ENCODE measurements at places on chromosomes 2 and 18. TPM values are rescaled to one million over a fixed set of nuclear protein-coding genes. Genes with fewer than 3 reads are reported as not detected.

The GPR17 gene
- polyA plus RNA-seq: 0.09 TPM

The CXCR4 gene
- 1.1 TPM for polyA plus RNA-seq

The ANKRD30BL gene
- polyA plus RNA-seq: not detected

DNA sequence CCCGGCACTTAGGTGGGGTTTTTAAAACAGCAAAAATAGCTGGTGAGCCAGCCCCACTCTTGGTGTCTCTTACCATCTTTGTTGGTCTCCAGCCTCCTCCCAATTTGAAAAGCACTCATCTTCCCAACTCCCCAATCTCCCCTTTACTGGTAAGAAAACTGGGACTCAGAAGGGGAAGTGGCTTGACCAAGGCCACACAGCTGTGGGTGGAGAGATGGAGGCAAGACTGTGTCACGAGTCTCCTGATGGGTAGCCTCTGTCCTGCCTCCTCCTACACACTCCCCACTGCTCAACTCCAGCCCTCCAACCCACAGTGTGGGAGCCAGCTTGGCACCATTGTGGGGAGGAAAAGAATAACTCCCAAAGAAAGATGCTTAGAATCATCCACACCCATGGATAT, 140.4 kb downstream of the SMAD2 start:
- H3K27ac ChIP-seq: no peak overlapping the region
- no peak overlapping the region for H3K4me3 ChIP-seq
- H3K36me3 ChIP-seq: no peaks in the 10 kb centered on the region
- no peak for DNase-seq
- H3K27me3 ChIP-seq: no peaks in the 10 kb centered on the region
- peaks cover 5% of the 10 kb centered on the region for H3K4me1 ChIP-seq

GRCh38 chr2:172083628-172084394, 1.5 kb upstream of the DLX1 start:
- H3K27me3 ChIP-seq: peaks cover 100% of the 10 kb centered on the region
- H3K36me3 ChIP-seq: no peaks in the 10 kb centered on the region
- DNase-seq: no peak
- H3K4me3 ChIP-seq: no peak overlapping the region
- no peak overlapping the region for H3K27ac ChIP-seq

DNA sequence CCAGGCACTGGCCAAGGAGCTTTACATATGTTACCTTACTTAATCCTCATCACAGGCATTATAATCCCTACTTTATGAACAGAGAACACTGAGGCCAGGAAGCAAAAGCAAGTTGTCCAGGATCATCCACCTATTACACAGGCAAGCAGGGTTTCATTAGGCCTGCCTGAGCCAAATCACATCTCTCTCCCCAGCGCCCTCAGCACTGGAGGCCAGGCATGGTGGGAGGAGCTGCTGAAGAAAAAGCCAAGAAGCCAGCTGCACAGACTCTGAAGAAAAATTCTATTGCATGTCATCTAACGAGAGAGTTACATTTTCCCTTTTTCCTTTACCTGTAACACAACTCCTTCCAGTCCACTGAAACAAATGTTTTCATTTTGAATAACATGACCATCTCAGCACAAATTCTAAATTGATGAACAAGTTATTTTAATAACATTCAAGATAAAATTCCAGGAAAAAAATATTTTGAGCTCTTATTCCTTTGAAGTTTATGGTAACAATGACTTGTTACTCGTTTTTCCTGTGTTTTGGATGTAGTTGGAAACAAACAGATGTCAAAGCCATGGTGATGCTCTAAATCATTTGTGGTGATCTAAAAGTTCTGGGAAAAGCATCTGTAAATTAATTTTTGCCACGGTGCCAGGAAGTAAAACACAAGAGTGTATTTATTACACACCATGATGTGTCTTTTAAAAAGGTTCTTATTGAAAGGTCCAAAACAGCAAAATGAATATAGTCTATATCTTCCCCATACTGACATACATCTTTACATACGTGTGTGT, 139.0 kb upstream of the ITGB6 start:
- H3K27me3 ChIP-seq: no peaks in the 10 kb centered on the region
- no peaks in the 10 kb centered on the region for H3K36me3 ChIP-seq
- DNase-seq: peak; percentile 41
- no peak overlapping the region for H3K27ac ChIP-seq

- H3K27me3 ChIP-seq: no peaks in the 10 kb centered on the region
- H3K4me1 ChIP-seq: peaks cover 8% of the 10 kb centered on the region
- H3K36me3 ChIP-seq: no peaks in the 10 kb centered on the region
- H3K4me3 ChIP-seq: no peak overlapping the region
- H3K27ac ChIP-seq: no peak overlapping the region
These were observed 23.9 kb downstream of the ZNF236 start for GRCh38 chr18:76846217-76846616.

DNA sequence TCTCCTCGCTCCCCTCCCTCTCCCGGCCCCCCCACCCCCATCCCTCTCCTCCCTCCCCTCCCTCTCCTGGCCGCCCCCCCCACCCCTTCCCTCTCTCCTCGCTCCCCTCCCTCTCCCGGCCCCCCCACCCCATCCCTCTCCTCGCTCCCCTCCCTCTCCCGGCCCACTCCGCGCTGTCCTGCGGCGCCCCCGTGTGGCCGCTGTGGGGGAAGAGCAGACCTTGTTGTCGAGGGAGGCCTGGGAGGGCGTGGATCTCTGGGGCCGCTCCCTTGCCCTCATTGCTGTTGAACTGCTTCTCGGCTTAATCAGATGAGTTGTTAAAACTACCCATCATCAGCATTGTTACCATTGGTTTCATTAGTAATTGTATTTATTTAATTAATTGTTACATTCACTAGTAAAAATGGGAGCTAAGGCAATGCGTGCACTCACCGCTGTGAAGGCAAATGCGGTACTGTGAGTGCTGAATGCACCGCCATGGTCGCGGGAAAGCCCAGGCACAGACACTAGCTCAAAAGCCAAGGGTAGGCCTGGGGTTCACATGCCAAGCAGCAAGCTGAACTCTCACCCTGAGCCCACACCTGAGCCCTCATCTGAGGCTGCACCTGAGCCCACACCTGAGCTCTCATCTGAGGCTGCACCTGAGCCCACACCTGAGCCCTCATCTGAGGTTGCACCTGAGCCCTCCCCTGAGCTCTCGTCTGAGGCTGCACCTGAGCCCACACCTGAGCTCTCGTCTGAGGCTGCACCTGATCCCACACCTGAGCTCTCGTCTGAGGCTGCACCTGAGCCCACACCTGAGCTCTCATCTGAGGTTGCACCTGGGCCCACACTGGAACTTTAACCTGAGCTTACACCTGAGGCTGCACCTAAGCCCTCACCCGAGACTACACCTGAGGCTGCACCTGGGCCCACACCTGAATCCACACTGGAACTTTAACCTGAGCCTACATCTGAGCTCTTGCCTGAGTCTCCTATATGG, 8.8 kb downstream of the RTP5 start:
- no peak overlapping the region for H3K4me3 ChIP-seq
- peak; percentile 82 for DNase-seq
- peaks cover 3% of the 10 kb centered on the region for H3K4me1 ChIP-seq

Data from cardiac muscle cell (in vitro differentiated cells and primary cell).